ENCODE measurements at places on chromosomes 5 and 9.

- no peak for DNase-seq
Observed at GRCh38 chr9:89436326-89436725, 61.6 kb downstream of the SEMA4D start.

- no peak for DNase-seq
Observed at GRCh38 chr5:58969253-58969652, 386.4 kb downstream of the RAB3C start.

GRCh38 chr5:109354761-109355160 lies 55.0 kb downstream of the PJA2 start:
- no peak for DNase-seq

DNA sequence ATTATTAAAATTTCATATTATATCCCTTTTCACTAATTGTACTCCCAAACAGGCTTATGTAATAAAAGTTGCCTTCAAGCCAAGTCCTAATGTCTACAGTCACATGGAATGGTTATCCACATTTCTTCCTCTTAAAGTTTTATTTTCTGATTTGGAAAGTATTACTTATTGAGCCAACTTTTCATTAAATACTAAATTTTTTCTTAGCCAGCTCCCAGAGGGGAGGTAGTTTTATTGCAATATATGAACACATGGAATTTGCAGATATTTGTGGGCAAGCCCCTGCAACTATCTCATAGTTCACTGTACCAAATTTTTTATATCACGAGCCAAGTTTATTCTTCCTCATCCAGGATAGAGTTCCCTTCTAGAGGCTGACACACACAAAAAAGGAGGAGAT lies 332.8 kb upstream of the PTGER4 start:
- no peak for DNase-seq

DNA sequence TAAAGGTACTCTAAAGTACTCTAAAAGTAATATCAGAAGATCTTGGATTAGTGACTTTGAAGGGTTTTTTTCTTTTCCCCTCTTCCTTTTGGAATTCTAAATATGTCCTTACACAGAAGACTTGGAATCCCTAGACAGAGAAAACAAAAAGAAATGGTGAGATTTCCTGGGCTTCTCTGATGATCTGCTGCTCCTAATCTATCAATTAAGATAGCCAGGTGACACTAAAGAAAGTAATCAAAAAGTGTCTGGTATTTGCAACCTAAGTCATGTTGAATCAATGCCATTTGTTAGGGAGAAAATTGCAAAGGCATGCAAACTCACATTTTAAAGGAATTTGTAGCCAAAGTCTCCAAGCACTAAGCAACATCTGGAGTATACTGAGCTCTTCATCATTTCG lies 29.5 kb upstream of the MYO10 start:
- no peak for DNase-seq

DNA sequence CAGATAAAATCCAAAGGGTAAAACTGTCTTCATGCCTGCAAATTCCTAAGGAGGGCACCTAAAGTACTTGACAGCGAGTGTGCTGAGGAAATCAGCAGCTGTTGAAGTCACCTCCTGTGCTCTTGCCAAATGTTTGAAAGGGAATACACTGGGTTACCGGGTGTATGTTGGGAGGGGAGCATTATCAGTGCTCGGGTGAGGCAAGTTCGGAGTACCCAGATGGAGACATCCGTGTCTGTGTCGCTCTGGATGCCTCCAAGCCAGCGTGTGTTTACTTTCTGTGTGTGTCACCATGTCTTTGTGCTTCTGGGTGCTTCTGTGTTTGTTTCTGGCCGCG lies 727 bp upstream of the ADRB2 start:
- DNase-seq, result no peak

- no peak for DNase-seq
Observed at GRCh38 chr5:15992918-15993317, 186.7 kb downstream of the MARCHF11 start.

DNA sequence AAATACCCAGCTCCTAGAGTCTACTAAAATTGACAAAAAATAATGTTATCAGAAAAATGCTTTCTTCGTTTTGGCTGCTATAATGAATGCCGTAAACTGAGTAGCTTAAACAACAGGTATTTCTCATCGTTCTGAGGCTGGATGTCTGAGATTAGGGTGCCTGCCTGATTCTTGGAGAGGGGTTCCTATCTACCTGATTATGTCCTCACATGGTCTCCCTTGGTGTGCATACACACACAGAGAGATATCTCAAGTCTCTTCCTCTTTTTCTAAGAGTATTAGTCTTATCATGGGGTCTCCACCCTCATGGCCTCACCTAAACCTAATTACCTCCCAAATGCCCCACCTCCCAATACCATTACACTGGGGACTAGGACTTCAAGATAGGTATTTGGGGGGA lies 40.6 kb upstream of the CSNK1G3 start:
- no peak for DNase-seq

DNA sequence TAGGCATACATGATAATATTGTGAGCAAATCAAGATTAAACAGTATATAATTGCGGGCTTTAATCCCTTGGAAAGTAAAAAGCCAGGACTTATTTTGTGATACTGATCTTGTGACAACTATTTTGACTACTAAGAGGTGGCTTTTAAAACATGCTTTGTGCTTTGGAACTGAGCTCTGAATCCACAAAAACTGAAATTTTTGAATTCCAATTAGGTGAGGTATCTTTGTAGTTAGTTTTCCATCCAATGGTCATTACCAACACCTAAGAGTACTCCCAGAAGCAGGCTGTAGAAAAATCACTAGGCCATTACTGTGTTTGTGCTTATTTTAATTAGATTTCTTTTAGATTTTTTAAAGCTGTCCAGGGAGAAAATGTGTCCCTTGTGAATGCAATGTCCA lies 559.5 kb upstream of the WWC1 start:
- DNase-seq, result no peak

DNA sequence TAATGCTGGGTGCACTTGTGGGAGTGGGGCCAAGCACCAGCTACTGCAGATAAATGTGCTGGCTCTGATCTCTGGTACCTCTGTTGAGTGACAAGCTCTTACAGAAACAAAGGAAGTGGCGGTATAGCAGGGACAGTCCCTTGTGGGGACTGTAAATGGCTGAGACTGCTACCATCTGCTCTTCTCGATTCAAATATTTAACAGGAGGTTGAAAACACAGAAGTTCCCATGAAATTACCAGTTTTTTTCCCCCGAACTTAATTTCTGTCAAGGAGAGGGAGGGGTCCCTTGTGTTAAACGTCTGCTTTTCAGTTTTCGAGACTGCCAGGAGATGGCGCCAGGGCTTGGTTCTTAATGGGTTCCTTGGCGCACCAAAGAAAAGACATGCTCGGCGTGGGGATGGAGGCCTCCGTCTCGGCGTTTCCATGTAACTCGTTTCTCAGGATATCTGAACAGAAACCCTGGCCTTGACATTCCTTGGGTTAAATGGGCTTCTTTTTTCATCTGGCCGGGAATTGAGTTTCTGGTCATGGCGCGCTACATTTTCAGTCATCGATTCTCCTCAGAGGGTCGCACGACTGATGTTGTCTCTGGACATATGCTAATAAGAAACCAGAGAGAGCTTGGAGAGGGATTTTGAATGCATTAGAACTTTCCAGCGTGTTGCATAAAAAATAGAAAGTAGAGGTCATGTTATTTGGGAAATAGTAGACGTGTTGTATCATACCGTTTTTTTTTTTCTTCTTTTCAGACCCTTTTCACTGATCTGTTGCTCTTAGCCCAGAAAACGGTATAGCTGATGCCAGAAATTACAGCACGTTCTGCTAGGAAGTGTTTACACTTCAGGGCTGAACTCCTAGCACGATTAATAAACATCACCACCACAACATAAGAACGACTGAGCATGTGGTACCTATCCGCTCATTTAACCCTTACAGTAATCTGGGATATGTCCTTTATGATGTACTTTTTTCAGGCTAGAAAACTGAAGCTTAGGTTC lies 64.0 kb downstream of the CARTPT start:
- DNase-seq, result no peak

- no peak for DNase-seq
Observed at GRCh38 chr9:3491450-3491849, 34.4 kb downstream of the RFX3 start.

DNA sequence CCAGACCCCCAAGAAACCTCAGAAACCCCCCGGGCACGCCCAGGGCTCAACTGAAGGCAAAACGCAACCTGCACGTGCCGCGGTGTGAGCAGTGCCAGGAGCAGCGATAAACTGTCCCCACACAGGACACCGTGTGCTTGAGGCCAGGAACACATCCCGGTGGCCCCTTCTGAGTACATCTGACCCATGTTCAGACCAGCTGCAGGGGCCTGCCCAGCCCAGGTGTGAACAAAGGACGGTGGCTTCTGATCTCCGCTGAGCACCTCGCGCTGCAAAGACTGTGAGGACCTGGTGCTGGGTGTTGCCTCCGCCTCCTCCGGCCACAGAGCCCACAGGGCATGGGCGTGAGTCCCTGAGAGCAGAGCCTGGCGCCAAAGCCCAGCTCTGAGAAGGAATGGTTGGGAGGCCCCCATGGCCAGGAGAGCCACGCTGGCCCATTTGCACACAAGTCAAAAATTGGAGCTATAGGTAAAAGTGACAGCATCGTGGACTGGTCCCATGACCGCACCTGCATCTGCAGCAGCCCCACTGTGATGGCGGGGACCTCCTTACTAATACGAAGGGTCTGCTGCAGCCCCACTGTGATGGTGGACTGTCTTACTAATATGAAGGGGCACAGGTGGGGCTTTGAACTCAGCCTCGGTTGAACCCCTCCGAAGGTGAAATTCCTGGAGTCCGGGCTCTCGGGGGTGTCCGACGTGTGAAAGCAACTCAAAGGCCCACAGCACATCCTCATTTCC lies 31.5 kb downstream of the NDUFS6 start:
- no peak for DNase-seq

- DNase-seq, result no peak
Observed at GRCh38 chr5:148205044-148205806, 2.4 kb downstream of the SPINK6 start.

- no peak for DNase-seq
Observed at GRCh38 chr5:120368923-120369715, 95.0 kb upstream of the PRR16 start.

GRCh38 chr5:54942064-54942778 lies 43.2 kb downstream of the ESM1 start:
- DNase-seq, result no peak

DNA sequence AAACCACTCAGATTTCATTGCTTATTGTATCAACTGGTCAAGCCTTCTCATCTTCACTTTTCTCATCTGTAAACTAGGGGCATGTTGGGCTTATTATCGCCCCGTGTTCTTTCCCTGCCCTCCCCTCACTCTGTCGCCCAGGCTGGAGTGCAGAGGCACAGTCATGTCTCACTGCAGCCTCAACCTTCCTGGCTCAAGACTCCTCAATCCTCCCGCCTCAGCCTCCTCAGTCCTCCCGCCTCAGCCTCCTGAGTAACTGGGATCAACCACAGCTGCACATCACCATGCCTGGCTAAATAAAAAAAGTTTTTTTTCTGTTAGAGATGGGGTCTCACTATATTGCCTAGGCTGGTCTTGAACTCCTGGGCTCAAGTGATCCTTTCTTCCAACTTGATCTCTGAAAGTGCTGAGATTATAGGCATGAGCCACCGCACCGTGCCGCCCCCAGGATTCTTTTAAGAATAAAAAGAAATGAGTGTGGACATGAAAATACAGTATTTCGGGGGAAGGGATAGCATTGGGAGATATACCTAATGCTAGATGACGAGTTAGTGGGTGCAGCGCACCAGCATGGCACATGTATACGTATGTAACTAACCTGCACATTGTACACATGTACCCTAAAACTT lies 2.0 kb downstream of the MAML1 start:
- DNase-seq, result no peak

DNA sequence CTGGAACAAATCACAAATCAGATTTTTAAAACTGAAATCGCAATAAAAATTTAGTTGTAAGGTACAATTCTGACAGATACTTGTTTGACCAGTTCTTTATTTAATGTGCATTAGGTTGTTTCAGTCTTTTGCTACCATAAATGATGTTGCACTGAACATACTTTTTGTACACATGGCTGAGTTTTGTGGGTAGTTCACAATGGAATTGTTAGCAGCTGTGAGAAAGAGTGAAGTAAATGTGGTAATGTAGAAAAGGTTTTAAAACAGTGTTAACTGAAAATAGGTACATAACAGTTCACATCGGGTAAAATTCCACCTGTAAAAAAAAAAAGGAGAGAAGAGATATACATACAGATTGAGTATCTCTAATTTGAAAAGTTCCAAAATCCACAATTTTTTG lies 25.6 kb downstream of the MRPS27 start:
- DNase-seq, result no peak

DNA sequence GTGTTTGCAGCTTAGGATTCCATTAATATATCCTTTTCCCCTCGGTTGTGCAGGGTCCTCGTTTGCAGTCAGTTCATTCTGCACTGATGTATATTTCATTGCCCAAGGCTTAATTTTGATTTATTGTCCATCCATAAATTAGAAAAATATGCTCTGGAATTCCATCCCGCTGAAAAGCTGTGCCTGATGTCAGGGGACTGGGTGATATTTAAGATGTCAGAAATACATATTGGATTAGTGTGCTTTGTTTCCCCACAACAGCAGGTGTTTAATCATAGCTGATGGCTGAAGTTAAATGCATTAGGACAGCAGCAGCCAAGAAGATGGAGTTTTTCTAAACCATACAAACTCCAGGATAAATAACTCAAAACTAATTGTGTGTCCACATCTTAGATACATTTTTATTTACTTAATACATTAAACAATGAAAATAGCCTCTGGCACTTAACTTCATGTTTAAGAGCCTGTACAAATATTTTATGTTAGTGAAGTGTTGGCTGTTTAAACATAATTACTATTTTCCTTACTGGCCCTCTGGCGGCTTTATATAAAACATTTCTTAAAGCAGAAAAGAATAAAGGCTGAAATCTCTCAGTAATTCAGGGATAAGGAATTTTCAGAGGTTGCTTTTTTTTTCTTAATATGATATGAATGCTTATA lies 170.4 kb upstream of the TBCA start:
- DNase-seq, result no peak

- DNase-seq, result no peak
Observed at GRCh38 chr9:133960568-133961129, 31.5 kb downstream of the VAV2 start.

- no peak for DNase-seq
Observed at GRCh38 chr9:134373269-134373668, 47.0 kb downstream of the RXRA start.

DNA sequence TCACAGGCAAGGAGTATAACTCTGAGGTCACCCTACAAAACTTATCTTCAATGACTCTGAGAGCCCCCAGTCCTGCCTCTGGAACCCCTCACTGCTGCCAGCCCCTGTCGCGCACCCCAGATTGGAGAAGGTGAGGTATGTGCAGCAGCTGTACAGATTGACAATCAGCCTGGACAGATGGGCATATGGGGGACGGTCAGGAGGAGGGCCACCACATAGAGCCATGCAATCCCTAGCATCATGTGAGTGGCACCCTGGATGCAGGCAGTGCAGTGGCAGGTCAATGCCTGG lies 90.1 kb downstream of the LMX1B start:
- DNase-seq, result no peak

DNA sequence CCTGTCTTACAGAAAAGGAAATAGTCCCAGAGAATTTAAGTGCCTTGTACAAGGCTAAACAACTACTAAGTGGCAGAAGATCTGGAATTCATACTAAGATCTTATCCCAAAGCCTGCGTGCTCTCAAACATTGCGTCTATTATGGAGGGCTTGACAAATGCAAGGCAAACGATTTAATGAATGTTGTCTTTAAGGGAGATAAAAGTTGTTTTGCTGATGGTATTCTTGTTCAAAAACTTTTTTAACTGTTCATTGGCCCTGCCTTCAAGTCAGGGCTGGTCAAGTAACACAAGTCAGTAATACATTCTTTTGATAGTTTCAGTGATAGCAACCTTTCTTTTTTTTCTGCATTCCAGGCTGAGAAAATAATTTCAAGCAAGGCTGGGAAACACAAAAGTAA lies 1.7 kb upstream of the SLC38A9 start:
- no peak for DNase-seq
